ENCODE measurements at places on chromosomes 6 and 20.

DNA sequence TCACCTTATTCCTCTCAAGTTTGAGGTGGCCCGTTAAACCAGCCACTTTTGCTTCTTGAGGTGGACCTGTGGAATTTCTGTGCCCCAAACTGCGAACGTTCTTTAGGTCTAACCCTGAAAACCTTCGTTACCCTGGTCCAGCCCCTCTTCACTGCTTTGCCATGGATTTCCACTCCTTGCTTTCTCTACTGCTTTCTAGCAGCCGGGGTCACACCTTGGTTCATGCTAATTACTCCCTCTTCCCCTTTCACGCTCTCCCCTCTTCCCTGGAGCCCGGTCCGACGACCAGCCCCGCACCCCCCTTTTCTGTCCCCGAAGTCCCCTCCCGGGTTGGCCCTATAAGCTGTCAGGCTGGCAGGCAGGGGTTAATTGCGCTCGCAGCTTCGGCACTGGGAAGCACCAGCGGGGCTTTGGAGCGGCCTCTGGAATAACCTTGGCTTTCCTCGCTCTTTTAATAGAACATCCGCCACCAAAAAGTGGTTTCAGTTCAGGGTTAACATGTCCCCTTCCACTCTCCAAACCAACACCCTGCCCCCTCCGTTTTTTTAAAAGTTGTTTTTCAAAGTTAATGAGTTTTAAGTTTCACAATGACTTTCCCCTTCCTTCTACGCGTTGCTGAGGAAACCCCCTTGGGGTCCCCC lies 1.4 kb upstream of the HIVEP1 start:
- DNase-seq: peak; percentile 43

DNA sequence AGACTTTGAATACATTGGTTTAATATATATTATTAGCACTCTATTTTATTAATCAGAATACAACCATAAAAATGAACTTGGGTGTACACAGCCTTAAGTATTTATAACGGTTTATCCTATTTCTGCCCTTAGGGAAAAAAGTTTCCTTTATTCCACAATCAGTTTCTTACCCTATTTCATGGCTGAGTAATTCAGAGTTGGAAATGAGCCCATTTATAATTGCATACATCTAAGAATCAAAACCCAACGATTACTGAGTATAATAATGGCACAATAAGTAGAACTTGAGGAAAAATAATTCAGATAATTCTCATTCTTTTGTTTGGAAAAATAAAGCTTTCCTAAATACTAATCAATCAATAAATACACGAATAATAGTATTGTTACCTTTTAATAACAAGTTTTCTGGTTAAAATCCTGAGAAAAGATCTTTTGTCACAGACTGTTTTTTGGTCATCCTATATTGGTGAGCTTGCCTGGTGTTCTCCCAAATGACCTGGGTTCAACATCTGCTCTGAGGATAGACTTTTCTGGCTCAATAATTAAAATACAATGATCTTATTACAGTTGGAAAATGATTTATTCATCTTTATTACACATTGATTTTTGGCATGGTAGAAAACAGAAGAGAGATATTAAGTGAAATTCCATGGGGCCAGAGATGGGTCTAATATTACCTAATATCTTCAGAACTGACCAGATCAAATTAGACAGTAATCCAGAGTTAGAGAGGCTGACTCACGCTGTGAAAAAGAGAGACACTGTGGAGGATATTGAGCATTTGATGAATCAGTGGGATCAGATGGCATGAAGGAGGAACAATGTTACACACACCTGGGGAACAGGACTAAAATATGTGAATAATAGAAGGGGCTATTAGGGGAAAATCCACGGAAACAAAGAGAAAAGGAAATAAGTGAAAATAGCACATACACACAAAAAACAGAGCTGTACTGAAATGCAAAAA lies 162.1 kb upstream of the TBX18 start:
- no peak for DNase-seq

- no peak for DNase-seq
Observed at GRCh38 chr6:30568245-30568644, 3.0 kb upstream of the ABCF1 start.

DNA sequence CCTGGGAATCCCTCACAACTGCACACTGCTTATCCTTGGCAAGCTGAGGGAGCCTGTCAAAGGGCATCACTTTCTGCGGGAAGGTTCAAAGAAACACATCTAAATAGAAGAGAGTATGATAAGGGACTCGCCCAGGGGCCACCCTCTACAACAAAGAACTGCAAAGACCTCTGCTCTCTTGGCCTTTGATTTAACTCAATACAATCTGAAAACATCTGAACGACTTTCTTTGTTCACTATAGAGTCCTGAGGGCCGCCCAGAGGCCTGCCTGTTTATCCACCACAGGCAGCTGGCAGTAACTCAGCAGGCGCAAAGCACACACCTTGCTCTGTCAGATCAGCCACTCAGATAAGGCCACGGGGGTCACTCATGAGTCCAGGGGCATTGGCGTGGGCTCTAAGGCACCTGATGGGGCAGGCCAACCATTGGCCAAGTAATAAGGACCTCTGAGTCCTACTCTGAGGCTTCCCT lies 139.3 kb downstream of the UNC5CL start:
- no peak for DNase-seq

DNA sequence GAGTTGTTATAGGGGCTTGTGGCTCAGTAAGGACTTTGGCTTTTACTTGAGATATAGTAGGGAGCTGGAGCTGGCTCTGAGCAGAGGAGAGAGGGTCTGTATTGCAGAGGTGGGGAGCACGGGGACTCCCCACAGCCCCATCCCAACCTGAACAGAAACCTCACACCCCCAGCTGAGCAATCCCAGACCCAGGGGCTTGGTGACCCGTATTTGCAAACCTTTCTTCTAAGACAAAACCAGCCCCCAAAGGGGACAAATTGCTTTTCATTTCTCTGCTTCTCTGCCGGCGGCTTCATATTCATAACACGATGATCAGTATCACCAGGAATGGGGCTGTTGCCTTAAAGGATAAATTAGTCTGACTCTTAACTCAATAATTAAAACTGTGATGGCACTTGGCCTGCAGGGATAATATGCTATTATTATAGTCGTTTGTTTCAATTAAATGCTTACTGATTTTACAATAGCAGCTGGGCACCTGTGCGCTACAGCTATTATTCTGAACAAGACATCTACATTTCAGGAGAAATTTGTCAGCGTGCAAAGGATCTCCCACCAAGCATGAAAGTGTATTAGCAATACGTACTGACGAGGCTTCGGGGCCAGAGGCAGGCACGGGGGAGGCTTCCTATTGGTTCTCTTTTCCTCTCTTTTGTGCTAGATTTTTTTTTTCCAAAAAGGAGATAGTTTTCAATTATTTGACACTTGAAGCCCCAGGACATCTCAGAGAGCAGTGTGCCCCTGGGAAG lies 118.1 kb downstream of the TOX2 start:
- DNase-seq: no peak

DNA sequence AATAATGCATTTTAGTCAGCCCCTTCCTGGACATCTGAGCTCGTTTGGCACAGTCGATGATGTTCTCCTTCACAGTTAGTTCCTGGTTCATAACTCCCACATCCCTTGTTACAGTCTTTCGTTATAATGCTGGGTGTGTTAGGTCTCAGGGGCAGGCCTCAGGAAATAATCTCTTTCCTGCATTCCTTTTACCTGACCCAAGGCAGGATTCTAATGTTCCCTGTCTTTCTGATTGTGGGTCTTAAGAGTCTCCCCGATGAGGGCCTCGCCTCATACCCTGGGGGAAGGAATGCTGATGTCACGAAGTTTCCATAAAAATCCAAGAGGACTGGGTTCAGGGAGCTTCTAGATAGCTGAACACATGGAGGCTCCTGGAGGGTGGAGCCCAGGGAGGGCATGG lies 104.0 kb upstream of the CARMIL1 start:
- DNase-seq: no peak

DNA sequence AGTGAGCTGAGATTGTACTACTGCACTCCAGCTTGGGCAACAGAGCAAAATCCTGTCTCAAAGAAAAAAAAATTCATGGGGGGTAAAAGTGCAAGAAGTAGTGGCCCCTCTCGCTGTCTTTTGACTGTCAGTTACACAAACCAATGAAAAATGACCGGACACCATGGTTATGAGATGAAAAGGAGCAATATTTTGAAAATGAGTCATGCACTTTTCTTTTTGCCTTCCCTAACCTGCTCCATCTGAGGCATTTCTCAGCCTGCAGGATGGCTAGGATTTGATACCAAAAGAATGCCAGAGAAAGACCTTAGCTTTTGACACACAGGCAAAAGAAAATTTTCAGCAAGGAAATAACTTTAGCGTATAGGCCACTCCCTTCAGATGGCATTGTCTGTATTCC lies 181.7 kb upstream of the ARID1B start:
- DNase-seq: no peak

DNA sequence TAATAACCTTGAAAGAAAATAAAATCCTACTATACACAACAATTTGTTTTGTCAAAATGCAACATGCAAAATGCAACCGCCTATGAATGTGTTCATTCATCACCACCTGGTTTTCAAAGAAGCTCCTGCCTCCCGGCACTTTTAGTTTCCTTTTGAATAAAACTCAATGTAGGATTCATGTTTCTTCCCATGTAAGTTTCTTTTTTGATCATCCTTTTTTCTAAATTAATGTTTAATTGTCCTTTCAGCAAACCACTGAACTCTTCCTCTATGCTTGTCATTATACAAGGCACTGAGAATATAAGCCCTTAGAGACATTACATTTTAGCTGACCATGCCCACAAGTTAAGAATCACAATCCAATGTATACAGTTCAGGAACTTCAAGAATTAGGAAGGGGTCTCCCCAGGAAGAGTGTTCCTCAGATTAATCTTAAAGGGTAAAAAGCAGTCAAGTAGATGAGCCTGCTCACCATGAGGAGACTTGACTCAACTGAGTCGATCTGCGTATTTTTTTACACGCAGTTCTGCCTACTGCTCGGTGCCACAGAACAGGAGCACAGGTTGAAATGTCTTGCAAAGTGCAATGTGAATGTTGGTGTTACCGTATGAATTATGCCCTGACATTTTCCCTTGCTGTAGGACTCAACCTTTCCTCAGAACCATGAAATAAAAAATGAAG lies 7.2 kb upstream of the THEMIS start:
- DNase-seq: no peak

DNA sequence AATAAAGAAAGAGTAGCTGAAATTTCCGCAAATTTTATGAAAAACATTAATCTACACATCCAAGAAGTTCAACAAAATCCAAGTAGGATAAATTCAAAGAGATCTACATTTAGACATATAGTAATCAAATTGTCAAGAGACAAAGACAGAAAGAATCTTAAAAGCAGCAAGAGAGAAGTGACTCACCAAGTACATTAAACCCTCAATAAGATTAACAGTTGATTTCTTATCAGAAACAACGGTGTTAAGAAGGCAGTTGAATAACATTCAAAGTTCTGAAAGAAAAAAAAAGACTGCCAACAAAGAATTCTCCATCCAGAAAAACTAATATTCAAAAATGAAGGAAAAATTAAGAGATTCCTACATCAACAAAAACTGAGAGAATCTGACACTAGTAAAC lies 19.2 kb downstream of the BPIFA1 start:
- DNase-seq: no peak
